ENCODE measurements at places on chromosomes 2 and 18.

- DNase-seq = no peak
Measured at GRCh38 chr2:28163627-28164279, 228.9 kb upstream of the FOSL2 start.

DNA sequence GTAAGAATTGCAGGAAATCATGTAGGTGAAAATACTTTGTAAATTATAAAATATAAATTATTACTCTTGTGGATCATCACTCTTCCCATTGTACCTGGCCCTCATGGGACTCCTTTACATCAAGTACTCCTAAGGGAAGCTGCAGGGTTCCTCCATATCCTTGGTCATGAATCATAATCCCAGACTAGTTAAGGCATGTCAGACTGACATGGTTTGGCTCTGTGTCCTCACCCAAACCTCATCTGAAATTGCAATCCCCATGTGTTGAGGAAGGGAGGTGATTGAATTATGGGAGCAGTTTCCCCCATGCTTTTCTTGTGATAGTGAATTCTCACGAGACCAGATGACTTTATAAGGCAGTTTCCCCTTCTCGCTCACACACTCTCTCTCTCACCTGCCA lies 77.1 kb downstream of the CMPK2 start:
- DNase-seq = no peak

- no peak for DNase-seq
Measured at GRCh38 chr2:146523196-146523595, 1321.6 kb upstream of the ACVR2A start.

DNA sequence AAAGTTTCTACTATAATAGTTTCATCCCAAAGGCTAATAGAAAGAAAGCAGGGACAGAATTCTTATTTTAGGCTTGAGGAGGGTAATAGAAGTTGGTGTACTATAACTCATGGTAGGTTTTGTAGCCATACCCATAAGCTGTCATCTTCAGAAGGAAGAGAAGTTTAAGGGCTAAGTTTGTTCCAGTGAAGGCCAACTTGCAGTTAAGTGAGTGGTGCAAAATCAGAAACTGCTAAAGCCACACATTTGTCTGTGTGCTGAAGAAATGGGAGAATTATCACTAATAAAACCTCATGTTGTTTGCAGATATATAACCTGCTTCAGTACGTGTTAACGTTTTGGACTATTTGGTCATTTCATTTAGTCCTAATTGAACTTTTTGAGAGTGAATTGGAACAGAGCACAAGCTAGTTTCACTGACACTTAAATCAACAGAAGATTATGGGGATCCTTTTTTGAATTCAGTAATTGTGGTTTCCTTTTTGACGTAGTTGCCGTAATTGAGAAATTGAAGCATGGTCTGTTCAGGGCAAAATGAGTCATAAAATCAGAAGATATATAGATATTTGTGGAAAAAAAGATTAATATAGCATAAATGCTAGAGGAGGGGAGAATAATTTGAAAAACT lies 69.1 kb downstream of the PHLPP1 start:
- DNase-seq = no peak

Measured in SK-N-DZ (cell line).